CD4-positive, alpha-beta T cell treated with Interleukin-2 at 100 ng/mL for 4 hours (primary cell): ENCODE measurements at places on chromosomes 16 and 17.
A peak's percentile ranks its signal among the peaks of the same experiment; 100 is the strongest.

DNA sequence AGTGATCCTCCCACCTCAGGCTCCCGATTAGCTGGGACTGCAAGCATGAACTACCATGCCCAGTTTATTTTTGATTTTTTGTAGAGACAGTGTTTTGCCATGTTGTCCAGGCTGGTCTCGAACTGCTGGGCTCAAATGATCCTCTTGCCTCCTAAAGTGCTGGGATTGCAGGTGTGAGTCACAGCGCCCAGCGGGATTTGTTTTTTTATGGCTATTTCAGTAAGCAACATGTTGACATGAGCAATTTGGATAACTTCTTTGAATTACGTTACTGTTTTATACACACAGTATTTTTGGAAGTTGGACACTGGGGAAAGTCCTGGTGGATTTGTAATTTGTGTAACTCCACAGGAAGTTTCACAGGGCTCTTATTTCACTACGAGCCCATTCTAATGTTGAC lies 18.5 kb upstream of the RHOT1 start:
- no peak for DNase-seq

DNA sequence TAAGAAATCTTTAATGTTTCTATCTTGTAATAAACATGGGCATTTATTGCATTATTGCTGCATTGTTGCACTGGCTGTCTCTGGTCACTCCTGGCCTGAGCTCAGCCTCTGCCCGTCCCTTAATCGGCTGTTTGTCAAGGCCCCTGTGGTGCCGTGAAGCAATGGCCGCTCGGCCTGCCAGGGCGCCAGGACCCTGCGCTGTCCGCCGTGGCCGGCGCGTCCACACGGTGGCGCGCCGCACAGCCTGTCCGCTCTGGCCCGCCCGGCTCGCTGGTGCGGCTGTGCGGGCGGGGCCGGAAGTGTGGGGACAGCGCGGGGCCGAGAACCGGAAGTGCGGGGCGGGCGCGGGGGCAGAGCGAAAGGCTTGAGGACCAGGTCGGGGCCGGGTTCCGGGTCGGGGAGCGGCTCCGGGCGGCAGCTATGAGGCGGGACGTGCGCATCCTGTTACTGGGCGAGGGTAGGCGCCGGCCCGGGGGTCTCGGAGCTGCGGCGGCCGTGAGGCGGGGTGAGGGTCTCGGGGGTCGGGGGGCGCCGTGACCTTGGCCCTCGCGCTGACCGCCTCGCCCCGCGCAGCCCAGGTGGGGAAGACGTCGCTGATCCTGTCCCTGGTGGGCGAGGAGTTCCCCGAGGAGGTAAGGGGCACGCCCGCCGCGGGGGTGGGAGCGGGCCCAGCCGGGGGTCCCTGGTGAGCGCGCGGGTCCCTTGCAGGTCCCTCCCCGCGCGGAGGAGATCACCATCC lies at the start of gene RHOT2:
Gene RHOT2 (plus strand): TSS at position 353 of the 739 bp plus-strand sequence. CDS start 68 bp downstream, at position 421.
- peak; percentile 92 for DNase-seq

DNA sequence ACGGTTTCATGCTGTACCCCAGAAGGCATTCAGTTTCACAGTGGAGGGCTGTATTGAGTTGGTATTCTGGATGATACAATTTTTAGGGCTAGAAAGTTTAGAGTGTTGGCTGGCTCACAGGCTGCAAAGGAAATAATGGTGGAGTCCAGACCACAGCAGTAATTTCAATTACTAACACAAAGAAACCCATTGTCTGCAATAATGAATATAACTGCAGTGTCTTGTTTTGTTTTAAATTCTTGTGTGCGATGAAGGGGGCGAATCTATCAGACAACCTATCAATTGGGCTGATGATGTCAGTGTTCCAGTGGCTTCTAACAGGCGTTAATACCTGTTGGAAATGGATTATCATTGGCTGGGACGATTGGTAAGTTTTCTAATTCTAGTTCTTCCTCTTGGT lies 1.5 kb downstream of the SP2 start:
- DNase-seq = no peak

DNA sequence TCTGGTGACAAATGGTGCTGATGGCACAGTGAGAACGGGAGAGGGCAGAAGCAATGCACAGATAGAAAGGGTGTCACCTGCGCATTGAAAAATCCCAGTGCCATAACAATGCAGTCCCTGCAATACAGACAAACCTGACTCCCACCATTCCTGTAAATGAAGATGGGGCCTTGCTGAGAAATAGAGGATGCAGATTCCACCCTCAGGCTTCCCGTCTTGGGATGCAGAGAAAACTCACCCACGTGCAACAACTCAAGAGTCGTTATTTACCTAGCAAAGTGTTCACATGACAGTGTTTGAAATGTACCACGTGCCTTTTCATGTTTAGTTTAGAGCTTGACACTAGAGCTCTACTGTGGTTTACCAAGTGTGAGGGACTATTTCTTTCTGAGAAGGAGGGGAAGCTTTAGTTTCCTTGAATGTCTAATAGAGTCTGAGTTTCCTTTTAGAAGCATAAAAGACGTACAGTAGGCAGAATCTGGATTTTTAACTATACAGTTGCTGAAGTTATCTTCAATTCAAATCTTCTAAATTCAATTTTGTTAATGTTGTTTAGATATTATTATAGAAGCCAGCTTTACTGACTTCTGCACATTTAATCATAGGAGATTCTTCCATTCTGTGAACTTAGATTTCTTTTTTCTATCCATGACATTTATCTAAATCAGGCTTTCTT lies 35.6 kb downstream of the WWOX start:
- DNase-seq = peak; percentile 11

DNA sequence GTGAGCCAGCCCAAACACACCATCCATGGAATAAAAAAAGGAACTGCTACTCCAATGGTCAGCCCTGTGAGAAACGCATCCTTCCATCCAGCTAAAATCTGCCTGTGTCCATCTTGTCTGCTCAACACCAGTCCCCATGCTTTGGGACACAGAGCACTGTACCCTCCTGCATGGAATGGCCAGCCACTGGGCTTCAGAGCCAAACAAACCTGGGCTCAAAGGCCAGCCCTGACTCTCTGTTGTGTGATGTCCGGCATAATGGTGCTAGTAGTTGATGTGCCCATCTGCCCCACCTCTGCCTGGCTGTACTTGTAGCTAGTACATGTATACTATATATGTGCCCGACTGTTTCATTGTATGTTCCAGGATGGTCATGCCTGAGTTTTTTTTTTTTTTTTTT lies 77.6 kb upstream of the AMZ2 start:
- no peak for DNase-seq

GRCh38 chr16:54554581-54554980 lies 268.0 kb upstream of the IRX3 start:
- DNase-seq = no peak

GRCh38 chr16:73433731-73434307 lies 385.9 kb upstream of the ZFHX3 start:
- no peak for DNase-seq

- peak; percentile 92 for DNase-seq
Observed at GRCh38 chr16:79601931-79602627, 1.5 kb upstream of the MAF start.
